ENCODE measurements at places on chromosomes 13 and 19.
A peak's percentile ranks its signal among the peaks of the same experiment; 100 is the strongest.

DNA sequence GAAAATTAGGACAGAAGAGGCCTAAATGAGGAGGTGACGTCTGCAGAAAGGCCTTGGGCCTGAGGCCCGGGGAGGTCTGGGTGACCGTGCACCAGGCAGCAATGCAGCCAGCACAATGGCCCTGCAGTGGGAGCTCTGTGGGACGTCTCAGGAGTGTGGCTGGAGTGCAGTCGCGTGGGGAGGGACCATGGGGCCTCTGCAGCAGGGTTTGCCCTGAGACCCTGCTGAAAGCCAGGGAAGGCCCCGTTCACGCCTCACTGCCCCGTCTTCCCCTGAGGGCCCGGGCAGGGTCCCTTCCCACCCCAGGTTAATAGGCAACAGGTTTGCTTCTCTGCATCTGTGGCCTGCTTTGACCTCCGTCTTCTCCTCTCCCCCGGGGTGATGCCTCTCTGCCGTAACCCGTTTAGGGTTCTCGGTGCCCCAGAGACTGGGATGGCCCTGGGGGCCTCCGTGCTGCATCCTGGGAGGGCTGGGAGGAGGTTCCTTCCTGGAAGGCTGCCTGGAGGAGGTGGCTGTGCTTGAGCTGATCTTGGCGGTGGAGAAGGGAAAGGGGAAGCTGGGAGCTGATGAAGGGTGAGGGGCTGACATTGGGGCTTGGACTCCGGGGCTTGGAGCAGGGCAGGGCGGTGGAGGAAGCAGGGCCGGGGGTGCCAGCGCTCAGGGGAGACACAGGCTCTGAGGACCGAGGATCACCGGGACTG is 9.7 kb downstream of the PALM start:
- no peak for DNase-seq

GRCh38 chr19:43438291-43439031 is 23.8 kb downstream of the TEX101 start:
- no peak for DNase-seq

- no peak for DNase-seq
Observed at GRCh38 chr19:45947926-45948325, 25.7 kb downstream of the NOVA2 start.

- no peak for DNase-seq
Observed at GRCh38 chr19:38401148-38401547, 1.7 kb upstream of the FAM98C start.

DNA sequence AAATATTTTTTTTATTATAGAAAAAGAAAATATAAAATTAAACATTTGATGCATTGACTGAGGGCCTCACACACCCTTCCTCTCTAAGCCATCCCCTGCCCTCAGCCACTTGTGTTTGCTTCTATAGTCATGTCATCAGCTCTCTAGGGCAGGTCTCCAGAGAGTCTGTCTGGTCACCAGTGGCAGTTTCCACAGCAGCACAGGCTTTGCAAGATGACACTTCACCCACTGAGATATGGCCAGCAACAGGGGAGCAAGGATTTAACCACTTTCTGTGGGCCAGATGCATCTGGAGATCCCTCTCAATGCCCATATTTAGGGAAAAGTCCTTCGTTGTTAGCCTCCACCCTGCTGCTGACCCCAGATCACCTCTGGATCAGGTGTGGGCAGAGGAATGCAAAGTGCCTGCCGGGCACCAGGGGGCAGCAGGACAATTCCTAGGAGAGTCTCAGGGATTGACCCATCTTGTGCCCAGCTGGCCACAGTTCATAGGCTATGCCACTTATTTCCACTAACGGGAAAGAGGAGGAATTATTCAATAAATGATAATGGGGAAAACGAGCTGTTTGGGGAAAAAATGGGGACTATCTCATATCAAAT is 4.8 kb downstream of the ABCC4 start:
- DNase-seq: no peak

DNA sequence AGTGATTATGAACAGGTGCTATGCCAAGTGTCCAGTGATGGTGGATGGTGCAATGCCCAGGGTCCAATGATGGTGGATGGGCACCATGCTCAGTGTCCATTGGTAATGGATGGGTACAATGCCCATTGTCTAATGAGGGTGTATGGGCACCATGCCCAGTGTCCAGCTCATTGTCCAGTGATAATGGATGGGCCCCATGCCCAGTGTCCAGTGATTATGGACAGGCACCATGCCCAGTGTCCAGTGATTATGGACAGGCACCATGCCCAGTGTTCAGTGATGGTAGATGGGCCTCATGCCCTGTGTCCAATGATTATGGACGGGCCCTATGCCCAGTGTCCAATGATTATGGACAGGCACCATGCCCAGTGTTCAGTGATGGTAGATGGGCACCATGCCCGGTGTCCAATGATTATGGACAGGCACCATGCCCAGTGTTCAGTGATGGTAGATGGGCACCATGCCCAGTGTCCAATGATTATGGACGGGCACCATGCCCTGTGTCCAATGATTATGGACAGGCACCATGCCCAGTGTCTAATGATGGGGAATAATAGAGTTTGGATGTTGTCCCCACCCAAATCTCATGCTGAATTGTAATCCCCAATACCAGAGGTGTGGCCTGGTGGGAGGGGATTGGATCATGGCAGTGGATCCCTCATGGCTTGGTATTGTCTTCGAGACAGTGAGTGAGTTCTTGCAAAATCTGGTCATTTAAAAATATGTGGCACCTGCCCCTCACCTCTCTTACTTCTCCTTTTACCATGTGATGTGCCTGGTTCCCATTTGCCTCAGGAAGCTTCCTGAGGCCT is 87.8 kb downstream of the ANKRD10 start:
- peak; percentile 18 for DNase-seq

GRCh38 chr13:99749271-99750019 is 222.1 kb downstream of the ZIC5 start:
- peak; percentile 6 for DNase-seq

DNA sequence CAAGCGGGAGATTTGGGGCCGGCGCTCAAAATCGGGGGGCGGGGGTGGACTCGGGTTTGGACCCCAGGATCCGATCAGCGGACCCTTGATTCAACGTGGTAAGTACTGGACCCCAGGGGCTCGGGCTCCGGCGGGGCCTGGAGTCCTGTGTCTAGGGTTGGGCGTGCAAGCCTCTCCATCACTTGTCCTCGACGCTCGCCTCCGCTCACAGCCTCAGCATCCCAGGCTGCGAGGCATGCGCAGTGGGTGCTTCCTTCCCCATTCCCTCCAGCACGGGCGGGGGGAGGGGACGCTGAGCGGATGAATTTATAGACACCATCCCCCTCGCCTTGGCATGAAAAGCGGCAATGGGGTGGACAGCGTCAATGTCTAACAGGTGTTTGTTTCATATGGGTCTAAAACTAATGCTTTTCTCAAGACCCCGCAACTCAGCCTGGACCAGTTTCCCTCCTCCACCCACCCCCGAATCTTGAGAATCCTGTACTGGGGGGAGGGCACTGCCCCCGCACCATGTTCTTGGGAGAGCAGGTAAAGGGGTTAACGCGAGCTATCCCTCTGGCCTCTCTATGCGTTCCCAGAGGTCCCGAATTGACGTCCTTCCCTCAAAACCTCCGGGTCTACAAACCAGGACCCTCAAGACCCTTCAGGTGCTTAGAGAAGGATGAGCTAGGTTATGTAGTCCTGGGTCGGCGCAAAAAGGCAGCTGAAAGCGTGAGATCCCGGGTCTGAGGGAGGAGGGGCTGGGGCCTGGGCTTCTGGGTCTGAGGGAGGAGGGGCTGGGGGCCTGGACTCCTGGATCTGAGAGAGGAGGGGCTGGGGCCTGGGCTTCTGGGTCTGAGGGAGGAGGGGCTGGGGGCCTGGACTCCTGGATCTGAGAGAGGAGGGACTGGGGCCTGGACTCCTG is 579 bp downstream of the CPT1C start:
- DNase-seq: peak; percentile 79

- DNase-seq: no peak
Observed at GRCh38 chr13:110853235-110853721, 61.6 kb downstream of the ANKRD10 start.

GRCh38 chr19:11338569-11339253 is 746 bp downstream of the RAB3D start:
- no peak for DNase-seq

DNA sequence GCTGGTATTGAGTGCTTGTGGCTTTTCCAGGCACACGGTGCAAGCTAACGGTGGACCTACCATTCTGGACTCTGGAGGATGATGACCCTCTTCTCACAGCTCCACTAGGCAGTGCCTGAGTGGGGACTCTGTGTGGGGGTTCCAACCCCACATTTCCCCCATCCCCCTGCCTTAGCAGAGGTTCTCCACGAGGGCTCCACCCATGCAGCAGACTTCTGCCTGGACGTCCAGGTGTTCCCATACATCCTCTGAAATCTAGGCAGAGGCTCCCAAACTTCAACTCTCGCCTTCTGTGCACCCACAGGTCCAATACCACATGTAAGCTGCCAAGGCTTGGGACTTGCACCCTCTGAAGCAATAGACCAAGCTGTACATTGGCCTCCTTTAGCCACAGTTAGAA is 25.3 kb upstream of the ZSCAN18 start:
- no peak for DNase-seq

DNA sequence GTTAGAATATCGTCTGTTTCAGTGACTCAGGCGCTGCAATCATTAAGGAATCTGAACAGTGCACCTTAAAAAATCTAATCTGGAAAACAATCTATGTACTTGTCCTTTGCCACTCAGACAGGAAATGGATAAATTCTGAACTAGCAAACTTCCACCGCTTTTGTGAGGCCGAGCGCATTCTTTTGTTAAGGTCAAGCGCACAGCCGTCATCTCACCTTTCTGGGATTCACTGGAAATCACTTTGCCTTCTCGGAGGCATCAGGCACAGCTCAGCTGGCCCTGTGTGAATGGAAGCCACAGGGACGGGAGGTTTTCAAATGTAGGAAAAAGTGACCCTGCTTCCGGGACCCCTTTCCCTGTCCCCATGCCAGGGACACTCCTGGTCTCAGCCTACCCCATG is 28.2 kb upstream of the SPACA7 start:
- no peak for DNase-seq

DNA sequence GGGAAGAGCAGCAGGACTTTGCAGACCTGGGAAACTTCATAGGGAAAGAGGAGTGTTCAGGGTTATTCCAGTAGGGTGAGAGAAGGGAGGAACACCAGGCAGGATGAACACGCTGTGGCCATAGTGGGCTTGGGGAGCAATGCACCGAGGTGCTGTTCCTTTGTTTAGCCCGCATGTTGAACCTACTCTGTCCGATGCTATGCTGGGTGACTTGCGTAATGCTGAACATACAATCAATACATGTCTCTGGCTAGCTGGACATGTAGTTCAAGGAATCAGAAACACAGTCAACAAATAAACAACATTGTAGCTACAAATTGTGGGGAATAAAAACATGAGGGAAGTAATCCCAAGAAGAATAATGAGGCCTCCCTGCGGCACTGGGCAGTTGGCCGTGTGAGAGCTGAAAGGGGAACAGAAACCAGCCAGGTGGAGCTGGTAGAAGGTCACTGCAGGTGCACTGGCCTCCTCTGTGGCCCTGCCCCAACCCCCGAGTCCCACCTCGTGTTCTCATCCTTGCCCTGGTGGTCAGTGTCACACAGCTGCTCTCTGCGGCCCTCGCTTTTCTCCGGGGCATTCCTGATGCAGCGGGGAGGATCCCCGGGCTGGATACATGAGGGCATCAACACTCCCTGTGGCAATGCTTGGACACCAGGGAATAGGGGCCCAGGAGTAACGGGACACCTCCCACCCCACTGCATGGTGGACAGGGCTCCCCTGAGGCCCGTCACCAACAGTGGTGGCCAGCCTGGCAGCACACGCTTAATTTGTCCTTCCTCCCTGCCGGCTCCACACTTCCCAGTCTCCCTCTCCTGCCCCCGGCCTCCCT is 36.9 kb upstream of the TUBGCP3 start:
- DNase-seq: no peak

- DNase-seq: no peak
Observed at GRCh38 chr13:40755082-40755700, 15.8 kb downstream of the MRPS31 start.

DNA sequence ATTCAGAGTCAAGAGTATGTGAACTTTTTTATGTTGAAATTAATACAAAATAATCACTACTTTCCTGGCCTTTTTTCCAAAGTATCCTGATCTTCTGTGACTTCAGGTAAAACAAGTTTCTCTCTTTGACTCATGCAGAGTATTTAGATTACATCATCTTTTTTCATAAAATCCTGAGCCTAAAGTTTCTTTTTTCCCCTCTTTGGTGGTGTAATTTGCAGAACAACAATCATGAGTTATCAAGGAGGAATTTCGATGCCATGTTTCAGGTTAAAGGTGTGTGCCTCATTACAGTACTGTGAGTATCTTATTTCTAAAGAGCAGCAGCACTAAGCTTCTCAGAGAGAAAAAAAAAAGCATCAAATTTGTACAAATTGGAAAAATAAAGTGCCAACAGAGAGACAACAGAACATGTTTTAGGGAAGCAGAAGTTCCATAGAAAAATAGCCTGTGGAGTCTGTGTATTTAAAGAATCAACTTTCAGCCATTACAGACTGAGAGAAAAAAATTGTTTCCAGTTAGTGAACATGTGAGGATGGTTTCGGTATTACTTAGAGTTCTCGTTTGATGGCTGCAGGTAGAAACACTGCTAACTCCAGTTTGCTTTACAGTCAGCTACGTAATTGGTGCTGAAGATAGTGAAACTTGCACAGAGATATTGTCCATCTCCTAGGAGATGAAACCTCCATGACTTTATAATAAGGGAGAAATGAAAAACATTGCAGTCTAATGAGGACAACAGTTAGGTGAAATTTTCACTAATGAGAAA is 78.1 kb upstream of the PCDH9 start:
- DNase-seq: no peak

DNA sequence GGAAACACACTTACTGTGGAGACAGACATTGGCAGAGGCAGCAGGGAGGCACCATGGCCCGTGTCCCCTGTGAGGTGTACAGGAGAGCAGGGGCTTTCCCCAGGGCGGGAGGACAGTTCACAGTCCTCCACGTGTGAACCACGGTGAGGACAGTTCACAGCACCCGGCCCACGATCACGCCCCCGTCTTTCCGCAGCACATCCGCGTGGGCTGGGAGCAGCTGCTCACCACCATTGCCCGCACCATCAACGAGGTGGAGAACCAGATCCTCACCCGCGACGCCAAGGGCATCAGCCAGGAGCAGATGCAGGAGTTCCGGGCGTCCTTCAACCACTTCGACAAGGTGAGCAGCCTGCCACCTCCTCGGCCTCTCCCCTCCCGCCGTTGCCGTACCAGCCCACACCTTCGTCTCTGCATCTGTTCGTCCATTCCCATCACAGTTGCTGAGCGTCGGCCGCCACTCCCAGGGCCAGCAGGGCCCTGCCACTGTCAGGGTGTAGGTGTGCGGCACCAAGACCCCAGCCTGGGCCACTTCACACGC is 17.4 kb downstream of the CAPN12 start:
- no peak for DNase-seq

DNA sequence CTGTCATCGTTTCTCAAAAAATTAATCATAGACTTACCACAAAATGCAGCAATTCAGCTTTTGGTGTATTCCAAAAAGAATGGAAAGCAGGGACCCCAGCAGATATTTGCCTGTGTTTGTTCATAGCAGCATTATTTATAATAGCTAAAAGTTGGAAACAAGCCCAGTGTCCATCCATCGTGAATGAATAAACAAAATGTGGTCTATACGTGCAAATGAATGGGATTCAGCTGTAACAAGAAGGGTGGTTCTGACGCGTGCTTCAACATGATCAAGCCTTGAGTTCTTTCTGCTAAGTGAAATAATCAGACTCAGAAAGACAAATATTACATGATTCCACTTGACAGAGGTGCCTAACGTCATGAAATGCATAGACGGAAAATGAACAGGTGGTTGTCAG is 36.4 kb downstream of the PSG11 start:
- no peak for DNase-seq
